ENCODE measurements at places on chromosomes 7 and 10.
A peak's percentile ranks its signal among the peaks of the same experiment; 100 is the strongest.

DNA sequence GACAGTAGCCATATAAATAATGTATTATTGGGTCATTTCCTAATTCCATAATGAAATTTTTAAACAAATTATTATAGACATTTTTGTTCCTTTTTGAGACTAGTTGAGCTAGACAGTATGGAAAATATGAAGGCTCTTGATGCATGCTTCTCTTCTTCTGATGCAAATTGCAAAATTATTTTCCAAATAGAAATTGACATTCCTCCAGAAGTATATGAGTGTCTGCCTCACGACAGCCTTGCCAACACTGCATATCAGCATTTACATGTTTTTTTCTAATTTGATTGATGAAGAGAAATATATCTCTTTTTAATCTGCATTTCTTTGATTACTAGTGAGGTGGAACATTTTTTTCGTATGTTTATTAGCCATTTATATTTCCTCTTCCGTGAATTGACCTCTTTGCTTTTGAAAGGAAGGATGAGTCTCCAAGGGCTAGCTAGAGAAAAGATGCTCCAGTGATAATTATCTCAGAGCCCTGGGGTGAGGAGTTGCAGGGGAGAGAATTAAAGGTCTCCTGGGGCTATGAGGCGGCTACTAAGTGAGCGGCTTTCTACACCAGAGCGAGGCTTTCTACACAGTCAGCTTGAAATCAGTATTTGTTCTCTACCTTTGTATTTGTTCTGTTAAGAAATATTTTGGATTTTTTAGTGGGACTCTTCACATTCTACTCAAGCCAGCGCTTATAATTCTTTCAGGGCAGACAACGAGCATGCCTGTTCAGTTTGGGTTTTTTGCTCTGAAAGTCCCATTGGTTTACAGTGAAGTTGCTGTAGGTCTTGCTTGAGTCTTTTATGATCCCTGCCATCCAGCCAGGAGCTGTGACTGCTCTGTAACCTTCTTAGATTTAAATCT, 712.2 kb upstream of the GALNT17 start:
- DNase-seq, result no peak

DNA sequence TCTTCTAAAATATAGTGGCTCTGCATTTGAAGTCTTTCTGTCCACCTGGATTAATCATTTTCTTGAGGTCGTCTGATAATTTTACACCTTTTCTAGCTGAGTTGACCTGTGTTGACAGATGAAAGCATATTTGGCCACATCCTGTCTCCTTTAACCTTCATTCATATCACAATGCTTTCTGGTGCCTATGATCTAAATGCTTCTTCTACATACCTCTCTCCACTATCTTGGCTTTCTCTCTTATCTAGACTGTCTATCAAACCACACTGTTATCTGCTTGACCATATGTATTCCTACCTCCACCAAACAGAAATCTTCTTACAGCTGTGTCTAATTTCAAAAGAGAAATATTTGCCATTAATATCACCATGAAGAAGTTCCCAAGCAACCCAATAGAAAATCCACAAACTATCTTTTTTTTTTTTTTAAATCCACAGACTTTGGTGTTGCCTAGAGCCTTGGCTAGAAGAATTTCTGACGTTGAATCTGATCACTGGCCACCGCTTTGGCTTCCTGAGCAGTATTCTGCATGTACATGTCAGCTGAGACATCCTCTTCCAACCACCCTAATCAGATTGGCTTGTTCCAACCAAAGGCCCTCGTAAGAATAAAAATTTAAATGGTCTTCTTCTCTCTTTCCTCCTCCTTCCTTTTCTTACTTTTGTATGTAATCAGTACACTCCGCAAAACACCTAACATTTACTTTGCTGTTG, 66.3 kb upstream of the SP4 start:
- no peak for DNase-seq

- no peak for DNase-seq
Observed at GRCh38 chr7:101303102-101303701, 18.4 kb downstream of the IFT22 start.

DNA sequence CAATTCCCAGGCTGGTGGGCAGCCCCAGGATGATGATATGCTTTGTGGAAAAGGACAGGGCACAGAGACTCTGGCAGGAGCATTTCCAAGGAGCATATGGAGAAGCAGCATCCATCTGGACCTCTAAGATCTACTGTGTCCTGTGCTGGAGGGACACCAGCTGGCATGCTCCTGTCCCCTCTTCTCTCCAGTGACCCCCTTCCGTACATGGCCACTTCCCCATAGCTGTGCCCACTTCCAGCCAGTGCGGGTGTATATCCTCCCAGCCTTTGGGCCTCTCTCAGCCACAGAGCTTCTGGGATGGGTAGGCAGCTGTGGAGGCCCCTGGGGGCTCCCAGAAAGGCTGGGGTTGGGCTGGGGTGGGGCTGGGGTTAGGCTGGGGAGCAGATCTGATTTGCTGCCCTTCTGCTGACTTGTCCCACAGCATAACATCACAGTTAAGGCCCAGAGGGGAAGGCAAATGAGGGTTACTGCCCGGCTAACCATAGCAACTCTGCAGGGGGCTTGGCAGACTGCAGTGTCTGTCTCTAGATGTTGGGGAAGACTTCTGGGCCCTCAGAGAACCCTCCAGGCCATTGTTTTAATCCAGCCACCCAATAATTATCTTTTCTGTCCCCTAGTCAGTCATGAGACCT, 6.3 kb downstream of the NPFFR1 start:
- no peak for DNase-seq

GRCh38 chr7:128863433-128863989, 855 bp downstream of the ATP6V1F start:
- DNase-seq, result peak; percentile 19
